ENCODE measurements at places on chromosomes 7 and 10.

DNA sequence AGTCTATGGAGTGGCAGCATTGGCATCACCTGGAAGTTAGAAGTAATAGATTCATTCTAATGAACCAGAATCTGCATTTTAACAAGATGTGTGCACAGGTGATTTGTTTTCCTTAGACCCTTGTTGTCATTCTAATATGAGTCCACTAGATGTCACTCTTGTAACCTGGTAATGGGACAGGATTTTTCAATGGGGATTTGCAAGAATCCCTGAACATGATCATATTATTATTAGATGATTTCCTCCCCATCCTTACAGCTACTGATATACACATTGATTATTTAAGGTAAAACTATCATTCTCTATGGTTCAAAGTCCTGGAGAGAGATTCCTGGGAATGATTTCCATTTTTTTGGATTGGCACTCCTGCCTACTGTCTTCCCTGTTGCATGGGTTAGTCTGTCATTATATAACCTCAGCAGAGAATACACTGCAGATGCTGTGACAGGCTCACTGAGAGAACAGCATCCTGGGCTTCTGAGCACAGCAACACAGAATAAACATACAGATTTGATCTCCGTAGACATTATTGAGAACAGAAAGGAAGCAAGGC lies 194.9 kb downstream of the SUGCT start:
- peak; percentile 61 for DNase-seq

- no peak for DNase-seq
These were observed 655.6 kb downstream of the SORCS1 start for GRCh38 chr10:106508950-106509349.

DNA sequence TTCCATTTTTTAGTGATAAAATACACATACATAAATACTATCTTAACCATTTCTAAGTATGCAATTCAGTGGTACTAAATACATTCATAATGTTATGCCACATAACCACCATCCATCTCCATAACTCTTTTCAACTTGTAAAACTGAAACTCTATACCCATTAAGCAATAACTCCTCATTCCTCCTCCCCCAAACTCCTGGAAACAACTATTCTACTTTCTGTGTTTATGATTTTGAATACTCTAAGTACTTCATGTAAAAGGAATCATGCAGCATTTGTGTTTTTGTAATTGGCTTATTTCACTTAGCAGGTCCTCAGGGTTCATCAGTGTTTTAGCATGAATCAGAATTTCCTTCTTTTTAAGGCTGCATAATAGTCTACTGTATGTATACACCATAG lies 131.8 kb downstream of the TES start:
- no peak for DNase-seq

- DNase-seq = no peak
These were observed 15.4 kb downstream of the STAM start for GRCh38 chr10:17659365-17659764.

GRCh38 chr10:34206935-34207268 lies 608.2 kb downstream of the PARD3 start:
- no peak for DNase-seq

All from inflammatory macrophage treated with lipopolysaccharide for 1 hour (primary cell).